Activated T-helper 9 cell treated with anti-CD3 and anti-CD28 coated beads, Interleukin-2, amount 50 U/mL, for 16 hours (primary cell): ENCODE measurements at places on chromosomes 16 and 17.

DNA sequence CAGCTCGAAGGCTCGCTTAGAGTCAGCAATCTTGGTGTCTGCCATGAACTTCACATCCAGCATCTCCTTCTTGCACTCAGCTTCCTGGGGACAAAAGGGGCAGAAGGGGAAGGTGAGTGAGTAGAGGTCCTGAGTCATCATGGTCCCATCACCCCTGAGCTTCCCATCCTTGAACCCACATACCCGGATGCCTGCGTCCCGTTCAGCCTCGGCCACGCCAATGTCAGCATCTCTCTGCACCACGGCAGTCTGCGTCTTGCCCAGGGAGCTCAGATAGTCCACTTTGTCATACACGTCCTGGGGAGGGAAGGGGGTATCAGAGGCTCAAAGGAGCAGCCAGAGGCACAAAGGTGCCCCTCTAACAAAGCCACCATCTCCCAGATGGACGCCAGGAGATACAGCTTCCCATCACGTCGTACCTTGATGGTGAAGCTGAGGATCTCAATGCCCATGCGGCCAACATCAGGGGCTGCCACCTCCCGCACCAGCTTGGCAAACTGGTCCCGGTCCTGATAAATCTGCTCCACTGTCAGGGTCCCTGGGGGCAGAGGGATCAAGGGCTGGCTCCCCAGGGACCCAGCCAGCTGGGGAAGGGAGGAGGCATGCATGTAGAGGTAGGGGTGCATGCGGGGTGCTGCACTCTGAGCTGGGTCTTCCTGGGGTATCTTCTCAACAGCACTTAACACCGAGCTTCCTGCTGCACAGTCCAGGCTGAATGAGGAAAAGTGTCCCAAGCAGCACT, 15.2 kb downstream of the FLOT2 start:
- no peak for DNase-seq

GRCh38 chr16:9248162-9248561, 156.7 kb downstream of the HAPSTR1 start:
- DNase-seq: no peak

GRCh38 chr17:31564883-31565301, 173.4 kb downstream of the RAB11FIP4 start:
- no peak for DNase-seq

DNA sequence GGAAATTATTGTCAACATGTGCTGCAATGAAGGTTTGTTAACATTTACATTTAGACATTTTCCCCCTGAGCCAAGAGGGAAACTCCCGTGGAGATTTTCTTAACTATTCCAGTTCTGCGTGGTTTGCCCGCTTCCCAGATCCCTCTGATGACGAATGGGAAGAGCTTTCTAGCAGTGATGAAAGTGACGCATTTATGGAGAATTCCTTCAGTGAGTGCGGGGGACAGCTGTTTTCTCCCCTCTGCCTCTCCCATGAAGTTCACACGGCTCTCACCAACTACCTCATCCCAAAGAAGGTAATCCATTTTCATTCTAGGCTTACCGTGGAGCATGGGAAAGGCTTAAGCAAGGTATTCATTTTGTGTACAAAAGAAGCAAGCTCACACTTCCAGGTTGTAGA, 18.2 kb downstream of the HEATR3 start:
- no peak for DNase-seq

DNA sequence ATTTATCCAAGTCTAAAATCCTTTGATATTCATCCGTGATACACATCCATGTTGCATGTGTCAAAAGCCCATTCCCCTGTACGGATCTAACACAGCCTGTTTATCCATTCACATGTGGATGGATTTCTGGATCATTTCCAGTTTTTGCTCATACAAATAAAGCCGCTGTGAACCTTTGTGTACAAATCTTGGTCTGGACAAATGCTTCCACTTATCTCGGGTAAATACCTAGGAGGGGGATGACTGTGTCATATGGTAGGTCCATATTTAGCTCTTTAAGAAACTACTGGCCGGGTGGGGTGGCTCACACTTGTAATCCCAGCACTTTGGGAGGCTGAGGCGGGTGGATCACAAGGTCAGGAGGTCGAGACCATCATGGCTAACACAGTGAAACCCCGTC, 6.3 kb upstream of the TBCD start:
- no peak for DNase-seq

DNA sequence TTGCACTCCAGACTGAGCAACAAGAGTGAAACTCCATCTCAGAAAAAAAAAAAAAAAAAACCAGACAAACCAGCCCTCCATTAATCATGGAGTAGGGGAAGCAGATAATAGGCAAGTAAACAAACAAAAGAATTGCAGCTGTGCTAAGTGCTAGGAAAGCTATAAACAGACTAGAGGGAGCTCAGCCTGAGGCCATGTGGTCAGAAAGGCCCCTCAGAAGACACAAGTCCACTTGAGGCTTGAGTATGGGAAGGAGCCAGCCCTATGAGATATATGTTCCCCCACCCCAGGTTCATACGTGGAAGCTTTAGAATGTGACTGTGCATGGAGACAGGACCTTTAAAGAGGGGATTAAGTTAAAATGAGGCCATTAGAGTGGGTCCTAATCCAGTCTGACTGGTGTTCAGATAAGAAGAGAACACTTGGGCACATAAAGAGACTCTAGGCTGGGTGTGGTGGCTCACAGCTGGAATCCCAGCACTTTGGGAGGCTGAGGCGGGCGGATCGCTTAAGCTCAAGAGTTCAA, 132.6 kb upstream of the NOL11 start:
- DNase-seq: no peak

DNA sequence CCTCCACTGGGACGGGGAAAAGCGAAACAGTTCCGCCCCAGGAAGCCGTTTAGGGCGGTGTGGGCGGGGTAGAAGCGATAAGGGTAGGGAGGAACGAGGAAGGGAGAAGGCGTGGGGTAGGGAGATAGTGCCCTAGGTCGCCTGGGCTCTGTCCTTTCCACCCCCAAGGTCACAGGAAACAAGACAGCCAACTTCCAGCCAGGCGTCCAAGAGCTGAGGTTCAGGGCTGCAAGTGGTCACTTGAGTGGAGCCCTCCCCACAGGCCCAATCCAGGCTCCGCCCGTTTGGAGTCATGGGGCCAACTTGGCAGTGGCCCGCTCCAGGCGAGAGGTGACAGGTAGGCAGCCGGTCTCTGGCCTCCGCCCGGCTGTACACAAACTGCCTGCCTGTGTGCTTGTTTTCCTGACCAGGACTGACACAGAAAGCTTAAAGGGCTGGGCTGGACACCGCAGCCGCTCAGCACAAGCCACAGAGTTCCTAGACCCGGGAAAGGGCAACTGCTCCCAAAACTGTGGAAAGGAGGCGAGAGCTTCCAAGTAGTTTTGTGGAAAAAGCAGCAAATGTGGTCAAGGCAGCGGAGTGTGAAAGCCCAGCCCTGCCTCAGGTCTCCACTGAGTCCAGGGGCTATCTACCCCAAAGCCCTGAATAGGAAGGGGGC, at the start of gene RILP:
Gene RILP, minus strand, starts transcription at position 23 of the 658 bp plus-strand sequence. CDS start 62 bp downstream, outside the sequence.
- DNase-seq: no peak

DNA sequence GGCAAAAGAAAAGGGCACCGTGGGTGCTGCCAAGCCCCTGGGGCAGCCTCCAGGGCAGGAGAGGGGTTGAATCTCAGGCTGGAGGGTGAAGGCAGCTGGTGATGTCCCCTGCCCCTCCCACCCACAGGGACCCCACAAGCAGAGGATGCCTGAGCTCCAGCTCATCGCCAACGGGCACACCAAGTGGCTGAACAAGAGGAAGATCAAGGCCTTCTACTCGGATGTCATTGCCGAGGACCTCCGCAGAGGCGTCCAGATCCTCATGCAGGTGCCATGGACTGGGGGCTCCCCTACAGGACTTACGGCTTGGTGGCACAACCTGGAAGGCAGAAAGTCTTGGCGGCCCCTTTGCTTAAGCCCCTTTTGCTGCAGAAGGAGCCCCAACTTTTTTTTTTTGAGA, 21.8 kb downstream of the SLC12A3 start:
- DNase-seq: no peak

GRCh38 chr16:78574571-78574970, 475.1 kb downstream of the WWOX start:
- DNase-seq: no peak

DNA sequence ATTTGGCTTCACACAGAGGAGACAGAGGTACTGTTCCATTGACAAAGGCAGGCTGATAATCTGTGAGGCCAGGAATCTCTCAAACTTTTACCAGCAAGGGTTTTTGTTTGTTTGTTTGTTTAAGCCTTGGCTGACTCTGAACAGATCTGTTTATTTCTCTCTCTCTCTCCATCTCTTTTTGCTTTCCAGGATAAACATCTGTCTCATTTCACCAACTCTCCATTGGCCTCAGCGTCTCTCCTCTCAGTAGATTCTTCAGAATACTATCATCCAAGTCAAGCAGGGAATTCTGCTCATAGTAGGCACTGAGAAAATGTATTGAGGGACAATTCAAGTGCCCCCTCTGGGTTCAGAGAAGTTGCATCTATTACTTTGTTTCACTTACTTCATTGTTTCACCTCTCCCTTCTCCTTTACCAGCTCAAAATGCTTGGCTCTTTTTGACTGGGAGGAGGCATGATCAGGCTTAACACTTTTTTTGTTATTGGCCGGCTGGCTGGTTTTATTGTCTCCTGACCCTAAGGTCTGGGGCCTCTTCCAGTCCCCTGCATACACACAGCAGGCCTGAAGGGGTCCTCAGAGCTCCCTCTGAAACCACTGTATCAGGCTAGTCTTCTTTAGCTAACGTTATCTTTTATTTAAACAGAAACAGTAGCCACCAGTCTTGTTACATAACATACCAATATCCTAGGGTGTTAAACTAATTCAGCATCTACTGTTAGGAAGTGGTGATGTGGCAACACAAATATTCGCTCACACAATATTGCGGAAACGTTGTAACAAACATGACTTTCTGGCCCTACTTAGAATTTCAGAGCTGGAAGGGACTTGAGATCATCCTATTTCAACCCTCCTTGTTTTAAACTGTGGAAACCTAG, 2.0 kb upstream of the YPEL2 start:
- DNase-seq: peak; percentile 28

DNA sequence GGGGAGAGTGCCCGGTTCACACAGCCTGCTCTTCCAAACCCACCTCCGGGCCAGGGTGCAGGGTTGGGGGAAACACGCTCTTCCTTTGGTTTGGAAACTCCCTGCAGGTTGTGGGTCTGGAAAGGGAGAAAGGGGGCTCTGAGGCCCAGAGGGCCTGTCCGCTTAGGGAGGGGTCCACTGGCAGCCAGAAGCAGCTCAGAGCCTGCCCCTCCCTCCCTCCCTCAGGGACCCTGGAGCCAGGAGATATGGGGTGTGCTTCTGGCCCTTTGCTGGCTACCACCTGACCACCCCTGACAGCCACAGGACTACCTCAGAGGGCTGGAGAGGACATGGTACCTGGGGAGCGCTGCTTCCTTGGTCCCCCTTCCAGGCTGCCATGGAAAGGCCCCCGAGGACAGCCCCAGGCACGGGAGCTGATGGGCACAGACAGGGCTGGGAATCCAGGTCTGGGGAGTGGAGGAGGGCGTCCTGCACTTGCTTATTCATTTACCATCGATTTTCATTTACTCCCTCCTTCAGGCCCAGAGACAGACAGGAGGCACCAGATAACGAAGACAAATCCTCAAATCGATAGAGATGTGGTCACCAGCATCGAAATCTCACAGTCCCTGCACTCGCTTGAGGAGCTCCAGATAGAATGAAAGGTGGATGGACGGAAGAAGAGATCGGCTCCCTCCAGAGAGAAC, 48.4 kb upstream of the DOC2B start:
- DNase-seq: no peak

- DNase-seq: no peak
Observed at GRCh38 chr16:57577691-57578224, 35.3 kb downstream of the ADGRG5 start.

- DNase-seq: no peak
Observed at GRCh38 chr16:73846356-73846755, 450.3 kb upstream of the PSMD7 start.

- no peak for DNase-seq
Observed at GRCh38 chr16:3590736-3591435, 13.7 kb upstream of the NLRC3 start.

DNA sequence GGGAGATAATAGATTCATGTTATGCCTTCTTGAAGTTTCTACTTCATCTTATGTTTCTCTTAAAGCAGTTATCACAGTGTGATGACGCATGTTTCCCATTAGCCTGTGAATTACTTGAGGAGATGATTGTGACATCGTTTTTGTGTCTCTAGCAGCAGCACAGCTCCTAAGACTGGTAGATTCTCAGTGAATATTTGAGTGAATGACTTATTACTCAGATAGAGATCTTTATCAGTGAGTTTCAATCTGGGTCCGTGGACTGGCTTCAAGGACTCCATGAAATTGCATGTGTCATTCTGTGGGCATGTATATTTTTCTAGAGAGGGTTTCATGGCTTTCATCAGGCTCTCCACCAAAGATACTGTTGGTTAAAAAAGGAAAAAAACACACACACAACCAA, 29.9 kb downstream of the YPEL2 start:
- DNase-seq: no peak

GRCh38 chr16:53605831-53606400, 97.7 kb downstream of the RPGRIP1L start:
- DNase-seq: no peak

GRCh38 chr17:3913531-3914311, 2.5 kb downstream of the P2RX1 start:
- DNase-seq: peak; percentile 67

DNA sequence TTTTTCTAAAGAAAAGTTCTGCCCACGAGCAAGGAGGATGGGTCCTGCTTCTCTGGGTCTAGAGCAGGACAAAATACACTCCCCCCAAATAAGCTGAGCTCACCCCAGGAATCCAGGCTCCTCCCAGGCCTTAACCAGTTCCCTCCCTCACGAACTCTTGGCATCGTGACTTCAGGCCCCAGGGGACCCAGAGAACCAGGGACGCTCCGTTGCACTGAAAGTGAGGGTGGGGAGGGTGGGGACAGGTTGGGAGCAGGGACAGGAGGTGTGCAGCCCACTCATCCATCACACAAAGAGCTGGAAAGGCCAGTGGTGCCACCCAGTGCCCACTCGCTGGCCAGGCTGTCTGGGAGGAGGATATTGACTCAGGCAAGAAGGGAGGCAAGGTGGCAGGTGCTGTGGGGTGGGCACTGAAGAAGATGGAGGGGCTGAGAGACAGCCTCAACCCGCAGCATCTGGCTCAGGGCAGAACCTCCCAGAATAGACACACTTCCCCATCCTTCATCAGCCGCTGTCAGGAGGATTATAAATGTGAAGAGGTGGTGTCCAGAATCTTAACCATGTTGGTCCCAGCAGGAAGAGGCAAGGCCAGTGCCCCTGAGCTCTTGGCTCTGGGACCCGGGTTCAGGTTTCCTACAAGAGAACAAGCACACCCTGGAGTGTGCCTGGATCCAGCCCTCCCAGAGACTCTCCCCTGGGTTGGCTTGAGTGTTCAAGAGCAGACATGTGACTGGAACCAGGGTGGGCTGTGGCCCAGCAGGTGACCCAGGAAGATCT, 67.9 kb upstream of the RPL38 start:
- no peak for DNase-seq

- no peak for DNase-seq
Observed at GRCh38 chr17:81491761-81492160, 20.8 kb downstream of the ACTG1 start.

DNA sequence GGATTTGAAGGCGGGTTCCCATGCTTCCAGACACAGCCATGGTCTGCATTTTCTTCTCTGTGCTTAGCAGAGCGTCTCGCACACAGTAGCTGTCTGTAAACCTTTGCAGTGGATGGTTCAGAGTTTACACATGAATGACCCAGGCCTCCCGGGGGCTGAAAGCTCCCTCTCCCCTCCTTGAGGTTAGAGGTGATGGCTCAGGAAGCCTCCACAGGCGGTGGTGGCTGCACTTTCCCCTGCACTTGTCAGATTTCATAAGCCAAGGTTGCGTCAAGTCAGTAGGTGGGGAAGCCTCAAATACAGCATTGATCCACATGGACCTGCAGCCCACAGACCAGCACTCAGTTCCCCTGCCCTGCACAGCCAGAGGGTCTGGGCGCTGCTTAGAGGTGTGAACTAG, 211.9 kb downstream of the KATNIP start:
- DNase-seq: no peak
